ENCODE measurements at places on chromosomes 7 and 10.
A peak's percentile ranks its signal among the peaks of the same experiment; 100 is the strongest.

- DNase-seq = no peak
These were observed 429.1 kb downstream of the RPS24 start for GRCh38 chr10:78462726-78463228.

GRCh38 chr7:29381206-29382094 lies 182.2 kb upstream of the PRR15 start:
- DNase-seq = no peak

- no peak for DNase-seq
These were observed 16.8 kb downstream of the DOCK1 start for GRCh38 chr10:126921974-126922525.

- no peak for DNase-seq
These were observed 313.1 kb downstream of the SKIDA1 start for GRCh38 chr10:21212348-21212747.

DNA sequence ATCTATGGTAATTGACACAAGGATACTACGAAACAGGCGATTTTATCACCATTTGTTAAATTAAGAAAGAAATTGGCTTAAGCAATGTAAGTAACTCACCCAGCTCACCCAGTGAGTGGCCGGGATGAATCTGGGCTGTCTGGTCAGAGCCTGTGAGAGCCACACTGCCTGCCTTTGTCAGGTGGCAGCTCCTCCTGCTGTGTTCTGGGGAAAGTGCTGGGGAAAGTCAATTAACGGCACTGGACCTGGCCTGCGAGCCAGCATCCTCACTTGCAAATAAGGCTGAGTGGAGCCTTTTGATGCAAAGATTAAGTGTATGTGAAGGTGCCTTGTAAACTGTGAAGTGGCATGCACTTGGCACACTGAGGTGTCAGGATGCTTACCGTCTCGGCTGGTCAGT lies 13.4 kb upstream of the CXCL12 start:
- no peak for DNase-seq

DNA sequence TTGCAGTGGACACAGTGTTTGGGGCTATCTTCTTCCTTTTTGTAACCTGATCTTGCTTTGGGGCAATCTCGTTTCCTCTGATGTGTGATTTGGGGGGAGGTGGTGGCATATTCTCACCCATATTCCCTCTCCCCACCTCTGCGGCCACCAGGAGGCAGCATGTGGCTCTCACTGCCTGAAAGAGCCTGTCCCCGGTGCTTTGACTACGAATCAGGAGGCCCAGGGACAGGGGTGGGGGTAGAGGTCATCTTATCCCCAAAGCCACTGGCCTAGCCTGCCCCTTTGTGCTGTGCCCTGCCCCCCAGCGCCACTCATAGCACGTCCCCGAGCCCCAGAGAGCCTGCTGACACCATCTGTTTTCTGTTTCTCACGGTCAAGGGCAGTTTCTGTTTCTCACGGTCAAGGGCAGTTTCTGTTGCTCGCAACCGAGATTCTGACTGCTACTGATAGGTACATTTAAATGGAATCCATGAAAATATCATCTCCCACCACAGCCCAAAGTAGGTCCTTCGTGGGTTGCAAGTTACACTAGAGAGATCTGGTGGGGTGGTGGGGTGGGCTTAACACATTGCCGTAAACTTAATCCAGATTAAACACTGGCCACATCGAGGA lies 28.2 kb downstream of the PHYH start:
- peak; percentile 35 for DNase-seq

DNA sequence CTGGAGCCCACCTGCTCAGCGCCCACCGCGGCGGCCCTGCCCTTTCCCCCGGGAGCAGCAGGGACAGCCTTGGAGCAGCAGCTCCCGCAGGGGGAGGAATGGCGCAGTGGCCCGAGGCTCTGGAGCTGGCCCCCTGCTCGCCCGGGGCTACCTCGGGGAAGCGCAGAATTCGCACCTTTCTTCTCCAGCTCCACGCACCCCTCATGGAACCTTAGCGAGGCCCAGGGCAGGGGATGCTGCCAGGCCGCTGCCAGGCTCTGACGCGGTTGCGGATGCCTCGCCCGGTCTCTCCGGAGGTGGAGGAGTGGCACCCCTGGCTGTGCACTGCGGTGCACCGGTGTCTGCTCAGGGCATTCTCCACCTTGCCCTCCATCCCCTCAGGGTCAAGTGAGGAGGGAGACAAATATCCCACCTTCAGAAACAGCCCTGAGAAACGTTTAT lies 84.9 kb upstream of the MKI67 start:
- DNase-seq = no peak

GRCh38 chr7:3092468-3092867 lies 48.8 kb upstream of the CARD11 start:
- no peak for DNase-seq

- no peak for DNase-seq
These were observed 1005.5 kb downstream of the KCNMA1 start for GRCh38 chr10:76631884-76632766.

DNA sequence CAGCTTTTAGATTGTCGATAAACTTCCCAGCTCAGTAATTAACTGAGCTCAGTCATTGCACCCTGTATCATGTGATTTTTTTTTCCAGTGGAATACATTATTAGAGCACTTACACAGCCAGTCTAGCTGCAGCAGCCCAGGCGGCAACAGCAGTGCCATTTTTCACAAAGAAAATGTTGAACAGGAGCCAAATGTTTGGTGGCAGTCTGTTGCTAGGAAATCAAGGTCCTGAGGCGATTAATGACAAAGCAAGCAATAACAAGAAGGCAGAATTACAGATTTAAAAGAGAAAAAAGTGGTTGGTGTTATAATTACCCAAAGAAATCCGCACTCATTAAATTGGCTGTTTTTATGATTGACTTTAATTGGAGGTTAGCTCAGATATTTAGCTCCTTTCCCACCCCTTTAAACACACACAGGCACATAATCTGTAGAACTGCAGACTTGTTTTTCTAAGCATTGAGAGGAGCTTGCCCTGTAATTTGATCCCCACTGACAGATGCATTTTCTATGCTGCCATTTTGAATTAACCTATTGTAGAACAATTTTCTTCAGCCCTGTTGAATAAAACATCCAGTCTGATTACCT lies 267.4 kb downstream of the ADK start:
- no peak for DNase-seq

GRCh38 chr7:55512635-55513191 lies 59.6 kb downstream of the VOPP1 start:
- no peak for DNase-seq

DNA sequence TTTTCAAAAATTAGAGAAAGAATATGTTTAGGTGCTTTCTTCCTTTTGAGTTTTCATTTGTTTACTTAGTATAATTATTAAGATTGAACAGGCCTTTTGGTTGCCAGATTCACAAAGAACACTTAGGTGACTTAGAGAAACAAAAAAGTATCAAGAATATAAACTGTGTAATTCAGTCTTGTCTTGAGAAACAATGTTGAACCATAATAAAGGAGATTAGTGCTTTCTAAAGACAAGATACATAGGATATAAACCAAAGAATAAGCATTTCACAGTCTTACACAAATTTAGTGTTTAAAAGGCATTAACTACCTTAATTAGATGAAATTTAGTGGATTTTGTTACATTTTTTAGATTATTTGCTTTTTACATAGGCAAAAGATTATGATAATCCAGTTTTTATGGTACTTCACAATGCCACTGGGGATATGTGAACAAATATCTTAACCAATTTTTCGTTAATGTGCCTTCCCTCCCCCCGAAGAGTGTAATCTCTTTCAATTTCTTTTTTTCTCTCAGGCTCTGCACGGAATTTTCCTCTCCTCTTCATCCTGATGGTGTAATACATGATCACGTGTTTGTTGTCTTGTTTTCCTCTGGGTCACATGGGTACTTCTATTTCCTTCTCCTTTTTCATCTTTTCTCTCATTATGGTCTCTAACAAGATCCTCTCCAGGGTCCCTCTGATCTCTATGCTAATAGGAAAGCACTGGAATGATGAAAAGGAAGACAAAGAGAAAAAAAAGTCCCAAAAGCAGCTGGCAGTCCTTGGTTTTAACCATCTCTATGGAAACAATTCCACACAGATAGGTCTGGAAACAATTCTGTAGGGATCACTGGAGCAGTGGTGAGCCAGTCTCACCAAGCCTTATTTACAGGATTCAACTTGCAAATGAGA lies 3.7 kb upstream of the HNRNPH3 start:
- peak; percentile 76 for DNase-seq

GRCh38 chr10:132570771-132571649 lies 33.4 kb downstream of the INPP5A start:
- no peak for DNase-seq
